ENCODE measurements at places on chromosomes 6 and 20.
A peak's percentile ranks its signal among the peaks of the same experiment; 100 is the strongest.

DNA sequence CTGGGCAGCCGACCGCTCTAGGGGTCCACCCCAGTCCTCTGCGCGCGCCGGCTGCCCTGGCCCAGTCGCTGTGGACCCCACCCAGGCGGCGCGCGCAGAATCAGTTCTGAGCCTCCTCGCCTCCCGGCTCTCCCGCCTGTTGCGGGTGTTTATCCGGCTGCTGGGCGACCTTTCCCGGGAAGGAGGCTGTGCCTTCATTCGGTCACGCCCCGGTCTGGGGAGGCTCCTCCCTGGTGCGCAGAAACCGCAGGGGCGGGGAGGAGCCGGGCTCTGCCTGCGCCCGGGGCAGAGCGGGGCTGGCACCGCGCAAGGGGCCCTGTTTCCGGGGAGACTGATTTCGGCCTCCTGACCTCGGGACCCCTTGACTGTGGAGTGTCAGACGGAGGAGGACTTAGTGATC lies 80.8 kb upstream of the EYS start:
- no peak for DNase-seq

DNA sequence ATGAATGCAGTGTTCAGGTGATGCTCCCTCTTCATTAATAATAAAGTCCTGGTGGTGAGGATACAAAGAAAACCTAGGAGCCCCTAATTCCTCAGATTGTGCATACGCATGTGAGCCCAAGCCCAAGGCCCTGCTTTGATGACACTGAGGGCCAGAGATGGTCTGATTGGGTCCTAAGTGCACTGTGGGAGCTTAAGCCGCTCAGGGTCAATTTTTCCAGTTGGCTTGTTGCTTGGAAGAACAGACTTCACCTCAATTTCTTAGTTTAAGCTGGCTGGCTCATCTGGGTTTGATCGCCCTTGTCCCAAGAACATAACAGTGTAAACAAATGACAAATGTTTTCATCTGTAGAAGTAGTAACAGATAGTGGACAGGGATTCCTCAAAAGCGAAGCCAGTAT lies 41.4 kb downstream of the INSM1 start:
- DNase-seq = no peak

- no peak for DNase-seq
Observed at GRCh38 chr6:49784272-49784671, 2.8 kb downstream of the PGK2 start.

DNA sequence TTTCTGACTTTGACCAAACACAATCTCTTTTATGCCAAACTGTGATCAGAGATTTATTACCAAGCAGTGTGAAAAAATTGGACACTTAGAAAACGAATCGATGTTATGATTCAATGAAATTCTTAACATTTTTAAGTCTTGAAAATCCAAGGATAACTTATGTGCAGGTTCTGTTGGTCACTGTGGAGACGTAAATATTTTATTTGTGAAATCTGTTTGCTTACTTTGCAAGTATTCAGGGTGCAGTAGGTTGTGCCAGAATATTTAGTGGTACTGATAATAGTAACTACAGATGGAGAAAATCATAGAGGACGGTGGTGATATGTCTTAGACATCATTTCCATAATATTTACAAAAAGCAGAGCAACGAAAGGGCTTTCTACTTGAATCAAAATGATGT lies 97.3 kb downstream of the BMP2 start:
- DNase-seq = no peak

- DNase-seq = no peak
Observed at GRCh38 chr20:43906505-43907034, 8.1 kb upstream of the TOX2 start.

DNA sequence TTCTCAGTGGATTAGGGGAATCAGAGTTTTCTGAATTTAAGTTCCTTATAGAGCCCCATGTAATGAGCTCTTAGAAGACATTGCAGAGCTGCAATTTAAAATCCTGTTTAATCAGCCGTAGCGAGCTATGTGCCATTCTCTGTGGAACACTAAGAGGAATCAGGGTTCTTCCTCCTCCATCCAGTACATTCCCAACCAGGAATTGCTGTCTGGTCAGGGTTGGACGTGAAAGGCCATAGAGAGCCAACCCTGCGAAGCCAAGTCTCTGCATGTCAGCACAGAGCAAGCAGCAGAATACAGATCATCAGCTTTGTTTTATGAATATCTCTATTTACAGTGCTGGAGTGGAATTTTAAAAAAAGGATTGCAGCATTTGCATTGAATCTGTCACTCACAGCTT lies 366.0 kb downstream of the LAMA2 start:
- no peak for DNase-seq

DNA sequence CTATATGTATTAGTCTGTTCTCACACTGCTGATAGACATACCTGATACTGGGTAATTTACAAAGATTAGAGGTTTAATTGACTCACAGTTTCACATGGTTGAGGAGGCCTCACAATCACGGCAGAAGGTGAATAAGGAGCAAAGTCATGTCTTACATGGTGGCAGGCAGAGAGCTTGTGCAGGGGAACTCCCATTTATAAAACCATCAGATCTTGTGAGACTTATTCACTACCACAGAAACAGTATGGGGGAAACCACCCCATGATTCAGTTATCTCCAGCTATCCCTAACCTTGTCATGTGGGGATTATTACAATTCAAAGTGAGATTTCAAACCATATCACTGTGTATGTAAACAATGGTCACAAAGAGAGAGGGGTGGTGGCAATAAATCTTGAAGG lies 6.6 kb downstream of the CST8 start:
- no peak for DNase-seq

DNA sequence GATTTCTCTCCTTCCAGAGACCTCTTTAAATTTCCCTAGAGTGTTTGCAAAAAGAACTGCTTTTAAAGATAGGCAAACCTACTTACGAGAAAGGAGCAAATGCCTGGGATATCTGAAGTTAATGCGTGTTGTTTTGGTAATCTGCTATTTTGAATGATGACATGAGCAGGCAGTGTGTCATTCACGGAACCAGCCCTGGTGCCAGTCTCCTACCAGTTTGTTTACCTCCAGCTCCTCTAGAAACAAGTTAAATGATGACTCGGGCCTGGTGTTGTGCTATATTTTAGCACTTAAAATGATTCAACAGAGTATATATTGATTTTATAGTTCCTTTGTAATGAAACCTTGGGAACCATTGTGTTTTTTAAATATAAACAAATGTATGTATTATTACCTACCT lies 41.1 kb upstream of the MAP3K4 start:
- peak; percentile 9 for DNase-seq

GRCh38 chr6:28005975-28006374 lies 48.9 kb downstream of the OR2B6 start:
- no peak for DNase-seq

- peak; percentile 99 for DNase-seq
Observed at GRCh38 chr20:38109591-38110524, 55.2 kb downstream of the TGM2 start.

GRCh38 chr6:101125380-101125971 lies 244.3 kb upstream of the ASCC3 start:
- DNase-seq = no peak

- DNase-seq = peak; percentile 28
Observed at GRCh38 chr6:69917834-69918233, 51.5 kb downstream of the COL19A1 start.

DNA sequence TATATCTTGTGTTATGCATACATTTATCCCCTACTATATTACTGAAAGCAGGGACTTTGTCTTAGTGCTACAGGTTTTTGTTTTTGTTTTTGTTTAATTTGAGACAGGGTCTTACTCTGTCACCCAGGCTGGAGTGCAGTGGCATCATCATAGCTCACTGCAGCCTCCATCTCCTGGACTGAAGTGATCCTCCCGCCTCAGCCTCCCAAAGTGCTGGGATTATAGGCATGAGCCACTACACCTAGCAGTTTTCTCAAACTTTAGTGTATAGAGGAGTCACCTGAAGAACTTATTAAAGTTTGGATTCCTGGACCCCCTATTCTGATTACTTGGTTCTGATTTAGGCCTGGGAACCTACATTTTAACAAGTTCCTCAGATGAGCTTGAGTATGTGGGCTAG lies 51.9 kb downstream of the CBFA2T2 start:
- no peak for DNase-seq

GRCh38 chr6:24385536-24386269 lies 17.0 kb upstream of the MRS2 start:
- DNase-seq = no peak

DNA sequence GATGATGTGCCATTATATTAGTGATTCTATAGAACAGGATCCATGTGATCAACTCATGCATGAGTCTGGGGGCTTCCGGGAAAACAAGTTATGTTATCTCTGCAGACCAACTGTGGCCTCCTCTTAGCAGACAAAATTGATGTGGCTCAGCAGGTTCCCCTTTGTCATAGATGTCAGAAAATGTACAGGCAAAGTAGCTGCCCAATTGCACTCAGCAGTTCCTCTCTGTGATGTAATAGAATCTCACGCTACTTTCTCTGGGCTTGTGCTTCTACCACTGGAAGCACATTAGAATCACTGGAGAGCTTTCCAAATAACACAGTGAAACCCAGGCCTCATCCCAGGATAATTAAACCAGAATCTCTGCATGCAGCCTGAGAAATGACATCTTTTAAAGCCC lies 253.1 kb downstream of the SLC24A3 start:
- no peak for DNase-seq

DNA sequence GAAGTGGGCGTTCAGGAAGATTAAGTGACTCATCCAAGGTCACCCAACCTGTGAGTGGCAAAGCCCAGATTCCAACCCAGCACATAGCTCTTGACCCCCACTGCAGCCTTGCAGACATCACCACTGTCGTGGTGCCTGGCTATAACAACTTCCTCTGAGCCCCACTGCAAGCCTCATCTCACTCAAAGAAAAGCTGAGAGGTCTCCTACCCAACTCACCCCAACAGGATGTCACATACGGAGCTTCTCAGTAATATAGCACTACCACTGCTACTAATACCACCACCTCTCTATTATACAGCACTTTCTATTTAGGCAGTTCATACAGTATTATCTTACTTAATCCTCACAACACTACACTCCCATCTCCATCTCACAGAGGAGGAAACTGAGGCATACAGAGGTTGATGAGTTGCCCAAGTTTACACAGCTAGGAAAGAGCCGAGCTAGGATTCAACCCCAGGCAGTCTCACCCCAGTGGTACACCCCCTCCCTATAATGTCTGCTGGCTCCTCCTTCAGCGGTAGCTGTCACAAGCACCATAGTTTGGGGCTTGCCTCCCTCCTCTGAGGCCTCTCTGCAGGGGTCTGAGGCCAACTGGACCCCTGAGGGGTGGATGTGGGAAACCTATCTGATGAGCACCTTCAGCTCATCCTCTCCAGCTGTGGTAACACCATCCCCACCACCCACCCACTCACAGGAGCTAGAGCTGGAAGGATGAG lies 19.5 kb downstream of the TFEB start:
- no peak for DNase-seq

DNA sequence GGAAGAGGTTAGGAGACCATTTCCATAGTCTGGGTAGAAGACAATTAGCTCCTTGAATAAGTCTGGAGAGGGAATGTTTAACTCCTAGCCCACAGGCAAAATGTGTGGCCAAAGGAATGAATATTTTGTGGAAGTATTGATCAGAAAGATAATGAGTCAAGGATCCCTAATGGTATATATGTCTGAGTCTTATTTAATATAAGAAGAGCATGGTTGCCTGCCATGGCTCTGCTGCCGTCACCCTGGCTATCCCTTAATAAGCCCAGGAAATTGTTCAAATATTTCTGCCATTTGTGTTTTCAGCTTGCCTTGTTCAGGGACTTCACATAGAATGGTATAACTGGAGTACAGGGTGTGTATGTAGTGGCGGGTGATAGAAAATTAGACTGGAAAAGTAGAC lies 18.1 kb upstream of the CALHM6 start:
- no peak for DNase-seq

DNA sequence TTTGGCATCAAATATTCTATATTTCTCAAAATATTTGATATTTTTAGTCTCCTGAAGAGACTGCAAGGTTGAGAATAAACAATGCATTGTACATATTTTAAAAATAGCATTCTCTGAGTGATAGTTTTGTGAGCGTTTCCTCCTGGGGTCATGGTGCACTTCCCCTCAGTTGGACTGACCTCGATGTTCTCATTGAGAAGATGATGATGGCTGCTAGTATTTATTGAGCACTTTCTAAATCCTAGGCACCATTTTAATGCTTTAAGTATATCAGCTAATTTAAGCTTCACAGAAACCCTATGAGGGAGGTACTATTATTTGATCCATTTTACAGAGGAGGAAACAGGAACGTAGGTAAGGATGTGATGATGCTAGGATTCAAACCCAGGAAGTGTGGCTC lies 18.2 kb downstream of the DSE start:
- no peak for DNase-seq

- DNase-seq = no peak
Observed at GRCh38 chr6:36418558-36418957, 24.1 kb downstream of the PXT1 start.

DNA sequence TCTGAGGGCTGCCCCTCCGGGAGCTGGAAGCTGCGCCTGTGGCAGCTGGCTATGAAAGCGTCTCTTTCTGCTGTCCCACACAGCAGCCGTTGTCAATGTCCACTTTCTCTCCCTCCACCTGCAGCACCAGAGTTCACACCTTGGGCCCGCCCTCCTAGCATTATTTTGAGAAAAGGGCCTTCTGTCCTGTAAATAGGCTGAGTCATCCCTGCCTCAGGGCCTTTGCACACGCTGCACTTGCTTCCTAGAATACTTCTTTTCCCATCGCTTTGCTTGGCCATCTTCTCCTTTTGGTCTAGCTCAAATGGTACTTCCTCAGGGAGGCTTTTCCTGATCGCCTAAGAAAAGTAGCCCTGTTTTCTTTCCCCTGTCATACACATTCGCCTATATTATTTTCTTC lies 69.3 kb upstream of the ZNFX1 start:
- DNase-seq = no peak

DNA sequence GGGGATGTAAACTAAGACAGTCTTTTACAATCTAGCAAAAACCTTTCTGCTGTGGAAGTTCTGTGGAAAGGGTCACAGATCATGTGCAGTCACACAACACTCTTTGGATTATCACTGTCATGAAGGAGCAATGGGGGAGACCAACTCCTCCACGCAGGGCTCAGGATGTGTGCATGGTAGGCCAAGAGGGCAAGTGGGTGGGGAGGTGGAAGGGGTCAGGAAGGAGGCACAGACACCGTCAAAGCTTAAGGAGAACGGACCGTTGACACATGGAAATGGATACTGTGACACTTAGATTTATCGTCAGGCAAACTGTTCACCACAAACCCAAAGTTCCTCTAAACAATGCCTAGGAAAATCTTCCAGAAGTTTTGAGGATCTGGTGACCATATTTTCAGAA lies 215.8 kb downstream of the PAX1 start:
- no peak for DNase-seq

GRCh38 chr20:62066983-62067433 lies 1.3 kb upstream of the TAF4 start:
- peak; percentile 12 for DNase-seq

- DNase-seq = no peak
Observed at GRCh38 chr6:117771403-117771802, 96.1 kb downstream of the NUS1 start.

- DNase-seq = no peak
Observed at GRCh38 chr6:254016-254415, 38.3 kb upstream of the DUSP22 start.

All from AG10803 (cell line).